OCI-LY7 (cell line): ENCODE measurements at places on chromosomes 4 and X. TPM values are rescaled to one million over a fixed set of nuclear protein-coding genes. Genes with fewer than 3 reads are reported as not detected.
A peak's percentile ranks its signal among the peaks of the same experiment; 100 is the strongest.

GRCh38 chrX:94361241-94361640 is 687.2 kb downstream of the FAM133A start:
- DNase-seq, result no peak

- DNase-seq, result no peak
These were observed 200.6 kb downstream of the BCOR start for GRCh38 chrX:39896951-39897740.

DNA sequence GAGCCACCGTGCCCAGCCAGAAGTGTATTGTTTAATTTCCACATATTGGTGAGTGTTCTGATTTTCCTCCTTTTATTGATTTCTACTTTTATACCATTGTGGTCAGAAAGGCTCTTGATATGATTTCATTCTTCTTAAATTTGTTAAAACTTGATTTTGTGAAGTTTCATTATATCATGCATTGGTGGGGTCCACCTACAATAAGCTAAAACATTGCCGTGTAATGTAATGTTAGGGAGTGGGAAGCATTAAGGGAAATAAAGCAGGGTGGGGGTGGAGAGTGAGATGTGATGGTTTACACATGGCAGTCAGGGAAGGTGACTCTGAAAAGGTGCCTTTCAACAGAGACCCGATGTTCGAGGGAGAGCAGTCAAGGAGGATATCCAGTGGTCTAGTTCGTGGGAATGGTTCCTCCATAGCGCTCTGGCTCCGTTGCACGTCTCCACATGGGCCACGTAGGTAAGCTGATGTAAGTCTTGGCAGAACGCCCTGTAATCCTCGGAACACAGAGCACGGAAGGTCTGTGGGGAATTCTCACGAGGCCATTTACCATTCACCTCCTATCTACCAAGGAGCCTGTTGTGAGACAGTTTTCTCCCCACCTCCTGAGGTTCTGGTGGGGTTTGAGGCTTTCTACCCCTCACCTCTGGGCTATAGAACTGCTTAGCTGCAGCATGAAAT is 7.7 kb upstream of the WDR13 start:
- no peak for DNase-seq

REELD1 gene
- not detected in 2 replicates for total RNA-seq

DNA sequence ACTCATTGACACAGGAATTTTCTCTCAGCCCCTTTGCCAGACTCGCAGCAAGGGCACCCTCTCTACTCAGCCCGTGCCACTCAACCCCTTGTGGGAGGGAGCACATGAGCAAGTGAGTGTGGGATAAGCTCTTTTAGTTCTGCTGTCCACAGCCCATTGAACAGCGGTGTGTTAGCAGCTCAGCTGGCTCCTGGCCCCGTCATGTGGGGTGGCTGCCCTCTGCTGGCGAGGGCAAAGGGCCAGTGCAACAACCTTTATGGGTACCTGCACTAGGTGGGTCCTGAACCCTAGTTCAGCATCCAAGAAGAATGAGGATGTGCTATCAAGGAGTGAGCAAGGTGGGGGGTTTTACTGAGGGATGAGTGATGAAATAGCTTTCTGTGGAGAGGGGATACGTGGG is 85.0 kb upstream of the ZNF81 start:
- DNase-seq, result peak; percentile 18

USP17L21 gene
- total RNA-seq, result not detected in 2 replicates

DNA sequence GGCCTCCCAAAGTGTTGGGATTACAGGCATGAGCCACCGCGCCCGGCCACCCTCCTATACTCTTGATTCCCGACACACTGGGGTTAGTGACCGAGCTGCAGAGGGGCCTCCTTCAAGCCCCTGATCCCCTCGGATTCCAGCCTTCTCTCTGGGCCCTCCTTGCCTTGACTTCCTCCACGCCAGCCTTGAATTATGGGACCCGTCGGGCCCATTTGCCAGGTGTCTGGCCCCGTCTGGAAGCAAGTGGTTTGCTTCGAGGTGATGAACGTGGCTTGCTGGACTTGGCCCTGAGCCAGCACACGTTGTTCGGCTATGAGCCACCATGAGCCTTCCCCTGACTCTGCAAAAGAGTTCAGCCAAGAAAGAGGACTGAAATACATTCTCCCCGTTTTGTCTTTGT is 37.4 kb upstream of the GRPEL1 start:
- no peak for DNase-seq

PRPS2 gene
- total RNA-seq, result 70.7 and 71.2 TPM in 2 replicates

- no peak for DNase-seq
These were observed 6.0 kb downstream of the SAT1 start for GRCh38 chrX:23788946-23789345.

DNA sequence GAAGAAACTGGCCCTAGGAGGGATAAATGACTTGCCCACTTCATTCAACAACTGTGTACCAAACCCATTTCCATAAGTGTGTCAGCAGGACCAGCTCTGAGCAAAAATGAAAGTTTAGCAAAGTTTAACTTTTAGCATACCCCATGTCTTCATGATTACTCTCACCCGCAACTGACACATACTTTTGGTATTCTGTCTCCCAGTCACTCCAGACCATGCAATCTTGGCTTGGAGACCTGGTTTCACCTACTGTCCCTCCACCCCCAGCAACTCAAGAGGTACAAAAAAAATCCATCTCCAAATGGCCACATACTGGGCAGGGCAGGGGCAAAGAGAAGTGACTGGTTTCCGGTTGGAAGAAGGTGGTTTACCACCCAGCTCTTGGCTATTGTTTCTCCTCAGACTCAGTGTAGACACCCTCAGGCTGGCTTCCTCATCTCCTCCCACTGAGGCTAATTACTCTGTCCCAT is 79.8 kb downstream of the RLIM start:
- DNase-seq, result no peak

CENPVL2 gene
- not detected in 2 replicates for total RNA-seq

DNA sequence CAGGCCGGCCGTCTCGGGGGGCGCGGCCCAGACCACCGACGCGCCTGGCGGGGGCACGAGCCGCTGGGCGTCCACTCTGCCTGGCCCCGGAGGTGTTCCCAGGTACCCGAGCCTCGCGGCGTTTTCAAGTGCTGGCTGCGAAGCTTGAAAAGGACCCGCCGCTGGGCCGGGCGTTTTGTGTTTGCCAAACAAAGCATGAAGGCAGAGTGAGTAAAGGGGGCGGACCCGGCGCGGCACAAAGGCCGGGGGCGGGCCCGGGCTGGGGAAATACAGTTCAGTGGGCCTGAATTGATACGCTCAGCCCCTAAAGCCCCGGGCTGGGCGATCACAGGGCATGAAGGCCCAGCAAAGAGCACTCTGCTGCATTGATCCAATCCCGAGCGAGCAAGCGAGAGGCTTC is 65.4 kb downstream of the SOX3 start:
- DNase-seq, result no peak

DNA sequence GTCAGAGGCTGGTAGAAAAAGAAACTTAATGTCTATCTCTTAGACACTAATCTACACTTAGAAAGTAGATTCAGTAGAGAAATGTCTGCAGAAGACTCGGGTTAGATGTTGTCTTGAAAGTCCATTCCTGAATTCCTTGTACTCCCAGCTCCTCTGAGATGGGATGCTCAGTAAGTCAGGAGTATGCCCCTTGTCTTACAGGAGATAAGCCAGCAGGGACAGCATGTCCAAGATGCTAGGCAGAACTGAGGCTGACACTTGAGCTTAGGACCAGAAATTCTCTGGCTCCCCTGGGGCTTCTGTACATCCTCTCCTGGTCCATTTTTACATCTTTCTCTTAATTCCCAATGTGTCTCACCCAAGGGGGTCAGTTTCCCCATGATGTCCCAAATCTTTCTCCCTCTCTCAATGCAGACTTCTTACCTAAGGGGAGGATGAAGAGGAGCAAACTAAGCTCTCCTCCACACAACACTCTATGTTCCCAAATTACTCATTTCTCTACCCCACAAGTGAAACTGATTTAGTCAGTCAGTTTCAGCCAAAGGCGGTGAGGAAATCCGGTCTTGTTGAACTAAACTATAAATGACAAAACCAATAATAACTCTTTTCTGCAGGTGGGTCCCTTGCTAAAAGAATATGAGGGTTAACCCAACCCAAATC is 558.2 kb upstream of the DIPK2B start:
- DNase-seq, result no peak

UGT2A1 gene
- not detected in 2 replicates for total RNA-seq

GAGE12H gene
- total RNA-seq, result not detected in 2 replicates

- DNase-seq, result no peak
These were observed 15.9 kb downstream of the SEPTIN6 start for GRCh38 chrX:119676949-119677653.

RHOXF1 gene
- not detected in 2 replicates for total RNA-seq
